Upper lobe of left lung (tissue), 6 donors: ENCODE measurements at places on chromosomes 1 and 21. TPM values are rescaled to one million over a fixed set of nuclear protein-coding genes. Genes with fewer than 3 reads are reported as not detected.

DNA sequence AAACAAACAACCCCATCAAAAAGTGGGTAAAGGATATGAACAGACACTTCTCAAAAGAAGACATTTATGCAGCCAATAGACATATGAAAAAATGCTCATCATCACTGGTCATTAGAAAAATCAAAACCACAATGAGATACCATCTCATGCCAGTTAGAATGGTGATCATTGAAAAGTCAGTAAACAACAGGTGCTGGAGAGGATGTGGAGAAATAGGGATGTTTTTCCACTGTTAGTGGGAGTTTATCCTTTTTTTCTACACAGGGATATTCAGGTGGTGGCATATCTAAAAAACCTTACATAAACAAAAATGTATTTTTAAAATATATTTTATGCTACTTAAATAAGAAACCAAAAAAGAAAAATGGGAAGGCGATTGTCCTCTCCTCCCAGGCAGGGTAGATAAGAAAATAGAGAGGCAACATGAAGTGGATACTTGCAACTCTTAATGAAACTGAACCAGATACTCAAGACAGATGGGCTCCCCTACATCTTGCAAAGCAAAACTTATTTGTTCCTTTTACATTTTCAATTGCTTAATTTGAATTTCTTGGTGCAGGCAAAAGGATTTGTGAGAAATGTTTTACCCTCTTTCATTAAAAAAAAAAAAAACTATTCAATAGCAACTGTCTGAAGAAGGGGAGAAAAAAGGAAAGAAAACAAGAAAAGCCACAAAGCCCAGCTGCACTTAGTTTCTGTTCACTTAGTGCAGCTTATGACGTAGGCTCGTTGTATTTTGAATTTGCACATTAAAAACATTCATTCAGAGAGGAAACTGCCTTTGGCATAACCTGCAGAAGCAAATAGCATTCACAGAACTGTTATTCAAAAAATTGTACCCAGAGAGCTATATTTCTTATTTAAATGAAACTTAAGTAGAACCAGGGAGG is 36.9 kb upstream of the RGS1 start:
- DNase-seq: no peak

Gene GART
- 76.7 TPM for total RNA-seq

Gene C1orf141
- 5.0 TPM for total RNA-seq

Gene CD84
- total RNA-seq: 19.4 TPM

GRCh38 chr21:42122808-42123207 is 51.7 kb downstream of the UMODL1 start:
- peak; percentile 58 for DNase-seq

Gene SF3B4
- total RNA-seq: 49.1 TPM
